Stimulated activated CD4-positive, alpha-beta T cell treated with anti-CD3 and anti-CD28 coated beads, Interleukin-4, amount 100 ng/mL, for 1 hour (primary cell): ENCODE measurements at places on chromosomes 6 and 20.

DNA sequence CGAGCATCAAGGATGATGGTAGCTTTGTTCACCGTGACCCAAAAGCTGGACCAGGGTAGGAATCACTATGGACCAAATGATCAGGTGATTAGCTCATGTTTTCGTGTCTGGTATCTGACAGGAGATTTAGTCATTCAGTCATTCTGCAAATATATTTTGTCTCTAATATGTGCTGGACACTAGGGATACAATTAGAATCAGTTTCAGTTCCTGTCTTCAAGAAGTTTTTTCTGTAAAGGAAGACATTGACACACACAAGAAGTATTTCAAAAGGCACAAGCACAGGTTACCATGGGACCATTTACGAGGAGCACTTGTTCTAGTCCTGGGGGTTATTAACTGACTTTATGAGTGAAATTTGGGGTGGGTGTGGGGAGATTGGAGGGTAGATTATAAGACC, 244.9 kb downstream of the HIVEP2 start:
- DNase-seq = no peak

DNA sequence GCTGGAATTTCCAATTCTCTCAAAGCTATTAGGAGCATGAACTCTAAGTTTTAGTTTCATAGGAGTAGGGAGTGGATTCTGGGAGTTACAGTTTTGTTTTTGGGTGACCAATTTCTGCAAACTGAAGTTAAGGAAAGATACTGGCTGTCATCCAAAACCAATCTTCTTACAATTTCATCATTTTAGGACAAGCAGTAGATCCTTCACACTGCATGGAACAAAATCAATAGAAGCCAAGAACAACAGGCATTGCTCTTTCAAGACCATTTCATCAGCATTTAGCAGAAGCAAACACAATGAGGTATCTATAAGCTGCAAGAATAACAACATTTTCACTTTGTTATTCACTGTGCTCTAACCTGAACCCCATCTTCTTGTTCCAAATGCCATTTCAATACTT, 173.0 kb downstream of the GMDS start:
- no peak for DNase-seq

GRCh38 chr20:38303908-38304379, at the start of gene BPI:
BPI (plus strand) TSS chr20:38304156; CDS start chr20:38304224, 68 bp downstream.
- DNase-seq = no peak

- no peak for DNase-seq
These were observed 190.3 kb upstream of the POU3F2 start for GRCh38 chr6:98644063-98644462.

DNA sequence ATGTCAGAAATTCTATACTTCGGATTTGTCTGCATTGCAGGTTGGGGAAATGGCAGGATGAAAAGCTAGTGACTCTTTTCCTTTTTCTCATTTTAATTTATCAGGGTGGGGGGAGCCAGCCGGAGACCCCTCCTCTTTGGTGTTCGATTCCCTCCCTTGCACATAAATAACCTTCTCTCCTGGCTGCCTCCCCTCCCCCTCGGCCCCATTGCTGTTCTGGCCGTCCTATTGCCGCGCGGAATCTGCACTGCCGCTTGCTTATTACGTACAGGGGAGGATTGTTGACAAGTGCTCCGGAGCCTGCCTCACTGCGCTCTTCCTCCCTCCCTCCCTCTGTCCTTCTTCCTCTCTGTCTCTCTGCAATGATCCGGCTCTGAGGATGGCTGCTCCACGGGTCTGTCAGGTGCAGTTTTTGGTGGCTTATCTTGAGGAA, 154.7 kb downstream of the JARID2 start:
- no peak for DNase-seq

DNA sequence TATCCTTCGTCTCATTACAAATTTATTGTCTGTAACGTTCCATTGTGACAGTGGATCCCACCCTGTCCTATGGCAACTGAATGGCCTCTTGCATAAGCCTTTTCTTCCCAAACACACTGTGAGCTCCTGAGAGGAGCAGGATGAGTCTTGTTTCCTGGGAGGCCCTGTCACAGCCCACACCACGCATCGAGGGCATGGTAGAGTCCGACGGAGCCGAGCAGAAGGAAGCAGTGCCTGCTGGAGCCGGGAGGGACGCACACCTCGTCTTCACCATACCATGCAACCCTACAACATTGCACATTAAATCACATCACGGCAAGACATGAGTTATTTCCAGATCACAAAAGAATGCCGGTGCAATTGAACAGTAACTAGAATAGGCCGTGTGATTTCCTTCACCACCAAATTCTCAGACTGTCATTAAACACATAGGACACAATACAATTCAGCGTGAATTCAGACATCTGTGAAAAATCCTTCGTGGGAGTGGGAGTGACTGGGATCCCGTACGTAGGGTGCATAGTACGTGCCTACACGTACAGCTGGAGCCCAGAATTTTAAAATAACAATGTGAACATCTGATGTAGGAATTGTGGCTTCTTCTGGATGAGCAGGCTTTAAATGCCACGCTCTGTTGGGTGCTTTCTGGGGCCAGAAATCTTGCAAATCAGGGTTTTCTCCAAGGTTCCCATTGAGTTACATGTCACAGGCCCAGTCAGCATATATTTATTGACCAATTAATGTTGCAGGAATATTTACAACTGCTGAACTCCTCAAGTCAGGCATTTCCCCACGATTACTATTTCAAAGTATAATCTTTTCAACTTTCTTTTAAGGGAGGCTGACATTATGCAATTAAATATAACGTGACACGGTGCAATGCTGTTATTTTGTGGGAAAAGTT, 201.8 kb downstream of the TTLL2 start:
- DNase-seq = no peak

GRCh38 chr6:113903666-113904330, 46.7 kb downstream of the MARCKS start:
- no peak for DNase-seq

DNA sequence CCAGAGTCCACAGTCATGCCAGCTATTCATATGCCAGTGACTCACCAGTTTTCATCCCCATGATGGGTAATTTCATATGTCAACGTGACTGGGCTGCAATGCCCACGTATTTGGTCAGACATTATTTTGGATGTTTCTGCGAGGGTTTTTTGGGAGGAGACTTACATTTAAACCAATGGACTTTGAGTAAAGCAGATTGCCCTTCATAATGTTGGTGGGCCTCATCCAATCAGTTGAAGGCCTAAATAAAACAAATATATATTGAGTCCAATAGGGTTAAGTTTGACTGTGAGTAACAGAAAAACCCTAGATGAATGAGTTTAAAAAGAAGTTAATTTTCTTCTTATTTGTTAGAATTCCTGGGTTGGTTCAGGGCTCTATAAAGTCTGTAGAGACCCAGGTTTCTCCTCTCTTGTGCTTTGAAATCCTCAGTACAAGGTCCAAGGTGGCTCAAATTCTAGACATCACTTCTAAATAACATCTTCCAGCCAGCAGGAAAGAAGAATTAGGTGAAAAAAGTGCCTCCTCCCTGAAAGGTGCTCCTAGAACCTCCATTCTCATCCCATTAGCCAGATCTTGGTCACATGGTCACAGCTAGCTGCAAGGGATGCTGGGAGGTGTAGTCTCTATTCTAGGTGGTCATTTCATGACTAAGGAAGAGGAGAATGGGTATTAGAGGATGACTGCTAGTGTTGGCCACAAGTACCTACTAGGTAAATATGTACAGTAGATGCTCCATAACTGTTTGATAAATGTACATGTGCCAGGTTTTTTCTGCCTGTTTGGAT, 16.7 kb upstream of the NEDD9 start:
- no peak for DNase-seq

- DNase-seq = peak; percentile 87
These were observed at the start of gene EHMT2 for GRCh38 chr6:31897612-31898382. EHMT2 (minus strand) TSS chr6:31897698; CDS start chr6:31897677, 21 bp downstream.

- DNase-seq = no peak
These were observed 54.9 kb upstream of the ARHGAP18 start for GRCh38 chr6:129764761-129765407.

DNA sequence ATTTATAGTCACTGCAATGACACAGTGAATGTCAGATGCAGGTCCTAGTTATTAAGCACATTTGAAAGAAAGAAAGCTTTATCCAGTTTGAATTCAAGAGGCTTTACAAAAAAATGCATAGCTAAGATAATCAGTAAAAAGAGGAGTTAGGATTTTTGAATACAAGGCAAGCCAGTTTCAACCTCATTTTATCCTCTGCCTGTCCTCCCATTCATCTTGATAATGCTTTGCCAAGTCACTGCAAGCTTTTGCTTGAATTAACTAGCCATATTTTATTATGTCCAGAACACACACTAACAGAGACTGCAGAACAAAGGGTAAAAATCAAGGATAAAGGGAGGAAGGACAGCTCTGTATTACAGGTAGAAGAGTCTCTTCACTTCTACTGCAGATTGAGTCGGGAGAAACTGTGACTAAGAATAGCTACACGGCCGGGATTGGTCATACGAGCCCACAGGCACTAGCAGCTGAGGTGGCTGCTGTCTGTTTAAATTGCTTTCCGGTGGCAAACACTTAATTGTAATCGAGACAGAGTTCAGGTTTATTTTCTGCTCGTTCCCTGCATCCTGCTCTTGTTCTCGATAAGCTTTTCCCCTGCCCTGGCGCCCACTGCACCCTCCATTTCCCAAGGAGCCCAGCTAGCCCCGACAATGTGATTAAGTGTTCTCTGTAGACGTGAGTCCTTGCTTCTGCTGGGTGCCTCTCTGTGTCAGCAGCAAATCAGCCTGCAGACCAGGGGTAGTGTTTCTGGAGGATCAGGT, 30.5 kb upstream of the AKAP12 start:
- DNase-seq = no peak

- no peak for DNase-seq
These were observed 305.5 kb upstream of the SGK1 start for GRCh38 chr6:134623401-134623800.

DNA sequence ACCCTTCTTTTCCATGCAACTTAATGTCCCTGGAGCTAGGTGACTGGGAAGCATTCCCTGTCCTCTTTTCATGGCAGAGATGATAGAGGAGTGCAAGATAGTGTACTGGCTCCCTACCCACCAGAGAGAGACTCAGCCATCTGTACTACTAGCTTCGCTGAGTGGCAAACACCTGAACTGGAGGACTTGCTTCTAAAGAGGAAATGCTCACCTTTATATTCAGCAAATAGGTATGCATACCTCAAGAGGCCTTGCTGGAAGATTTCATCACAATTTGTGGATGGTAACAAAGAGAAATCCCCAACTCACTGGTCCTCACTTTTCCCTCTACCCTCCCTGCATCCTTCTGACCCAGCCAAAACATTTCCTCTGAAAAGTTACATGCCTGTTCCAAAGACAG, 124.1 kb downstream of the FOXA2 start:
- DNase-seq = no peak

DNA sequence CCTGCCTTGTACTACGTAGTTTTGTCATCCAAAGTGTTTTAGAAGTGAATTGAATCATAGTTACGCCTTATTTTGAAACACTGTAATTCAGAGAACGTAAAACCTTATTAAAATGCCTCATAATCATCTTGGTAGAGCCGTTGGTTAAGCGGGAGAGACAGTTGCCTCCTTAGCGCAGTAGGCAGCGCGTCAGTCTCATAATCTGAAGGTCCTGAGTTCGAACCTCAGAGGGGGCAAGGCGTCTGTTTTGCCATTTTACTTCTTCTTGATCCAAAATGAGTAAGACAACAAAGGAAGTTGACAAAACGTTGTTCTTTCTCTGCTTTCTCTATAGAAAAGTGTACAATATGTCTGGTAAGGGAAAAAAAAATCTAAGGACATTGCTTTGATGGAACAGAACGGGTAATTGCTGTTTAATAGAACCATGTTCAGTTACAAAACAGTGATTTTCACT, 20.7 kb upstream of the TRIM27 start:
- DNase-seq = peak; percentile 65

DNA sequence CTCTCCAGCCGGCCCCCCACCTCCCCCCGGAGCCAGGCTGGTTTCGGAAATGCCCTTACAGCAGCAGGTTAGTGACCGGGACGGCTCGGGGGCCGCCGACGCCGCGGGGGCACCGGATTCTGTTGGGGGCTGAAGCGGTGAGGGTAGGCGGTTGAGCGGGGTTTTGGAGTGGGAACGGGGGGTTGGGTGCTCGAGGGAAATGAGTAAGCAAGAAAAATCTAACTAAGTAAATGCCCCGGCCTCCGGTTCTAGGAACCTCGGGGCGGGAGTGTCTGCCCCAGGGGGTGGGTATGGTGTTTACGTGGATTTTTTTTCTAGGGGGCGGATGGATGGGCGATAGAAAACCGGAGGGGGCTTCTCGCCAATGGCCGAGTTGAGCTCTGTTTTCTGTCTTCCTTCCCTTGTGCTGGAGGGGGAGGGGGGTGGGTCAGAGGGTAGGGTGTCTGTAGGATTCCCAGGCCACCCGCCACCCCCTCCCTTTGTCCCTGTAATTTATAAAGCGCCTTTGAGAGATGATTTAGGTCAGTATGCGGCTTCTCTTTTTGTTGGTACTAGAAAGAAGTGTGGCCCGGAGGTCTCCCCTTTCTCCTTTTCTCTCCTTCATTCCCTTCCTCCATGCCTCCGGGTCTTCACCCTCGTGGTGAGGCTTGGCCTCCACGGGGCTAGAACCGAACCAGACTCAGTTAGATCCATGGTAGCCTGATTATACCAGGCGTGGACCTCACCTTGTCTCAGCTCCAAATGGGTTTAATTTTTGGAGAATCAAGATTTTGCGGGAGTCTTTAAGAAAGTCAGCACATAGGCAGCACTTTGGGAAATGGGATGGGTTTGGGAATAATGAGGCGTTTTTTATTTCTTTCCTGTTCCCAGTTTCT, 2.3 kb downstream of the E2F3 start:
- peak; percentile 78 for DNase-seq

- DNase-seq = no peak
These were observed 45.3 kb downstream of the ZNF292 start for GRCh38 chr6:87200469-87201175.

- DNase-seq = no peak
These were observed 94.4 kb downstream of the LAMP5 start for GRCh38 chr20:9608639-9609340.

GRCh38 chr6:102848210-102848609, 1454.7 kb downstream of the GRIK2 start:
- no peak for DNase-seq

GRCh38 chr20:50510706-50511542, 741 bp downstream of the PTPN1 start:
- peak; percentile 16 for DNase-seq

DNA sequence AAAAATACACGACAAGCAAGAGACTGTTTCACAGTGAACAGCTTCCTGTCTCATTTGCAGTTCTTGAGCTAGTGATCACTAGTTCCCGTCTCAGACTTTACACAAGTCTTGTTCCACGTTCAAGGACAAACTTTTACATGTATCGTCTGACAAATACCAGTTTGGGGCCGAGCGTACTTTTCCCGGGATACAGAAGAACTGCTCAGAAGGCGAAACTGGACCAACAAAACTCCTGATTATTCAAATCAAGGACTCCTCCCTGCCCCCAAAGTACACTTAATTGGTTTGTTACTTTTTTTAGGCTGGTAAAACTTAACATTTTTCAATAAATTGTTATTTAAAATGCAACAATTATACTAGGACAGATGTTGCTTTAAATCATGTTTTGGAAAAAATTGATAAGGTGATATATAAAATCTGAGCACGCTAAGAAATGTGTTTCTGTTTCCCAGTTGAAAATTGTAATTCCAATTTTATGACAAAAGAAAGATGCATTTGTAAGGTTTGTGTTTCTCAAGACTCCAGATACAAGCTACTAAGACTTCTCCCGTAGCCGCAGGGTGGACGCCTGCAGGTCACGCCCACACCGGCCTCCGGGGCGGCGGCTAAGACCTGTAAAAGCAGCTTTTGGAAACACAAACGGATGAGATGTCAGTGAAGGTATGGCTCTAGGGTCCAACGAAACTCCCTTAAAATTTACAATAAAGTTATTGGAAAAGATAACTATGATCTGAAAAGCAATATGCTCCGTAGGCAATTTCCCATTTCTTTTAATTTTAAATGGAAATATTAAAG, 16.8 kb upstream of the TCFL5 start:
- no peak for DNase-seq

GRCh38 chr6:145254649-145255401, 480.5 kb downstream of the EPM2A start:
- DNase-seq = no peak
